ENCODE measurements at places on chromosomes 2 and 18.

DNA sequence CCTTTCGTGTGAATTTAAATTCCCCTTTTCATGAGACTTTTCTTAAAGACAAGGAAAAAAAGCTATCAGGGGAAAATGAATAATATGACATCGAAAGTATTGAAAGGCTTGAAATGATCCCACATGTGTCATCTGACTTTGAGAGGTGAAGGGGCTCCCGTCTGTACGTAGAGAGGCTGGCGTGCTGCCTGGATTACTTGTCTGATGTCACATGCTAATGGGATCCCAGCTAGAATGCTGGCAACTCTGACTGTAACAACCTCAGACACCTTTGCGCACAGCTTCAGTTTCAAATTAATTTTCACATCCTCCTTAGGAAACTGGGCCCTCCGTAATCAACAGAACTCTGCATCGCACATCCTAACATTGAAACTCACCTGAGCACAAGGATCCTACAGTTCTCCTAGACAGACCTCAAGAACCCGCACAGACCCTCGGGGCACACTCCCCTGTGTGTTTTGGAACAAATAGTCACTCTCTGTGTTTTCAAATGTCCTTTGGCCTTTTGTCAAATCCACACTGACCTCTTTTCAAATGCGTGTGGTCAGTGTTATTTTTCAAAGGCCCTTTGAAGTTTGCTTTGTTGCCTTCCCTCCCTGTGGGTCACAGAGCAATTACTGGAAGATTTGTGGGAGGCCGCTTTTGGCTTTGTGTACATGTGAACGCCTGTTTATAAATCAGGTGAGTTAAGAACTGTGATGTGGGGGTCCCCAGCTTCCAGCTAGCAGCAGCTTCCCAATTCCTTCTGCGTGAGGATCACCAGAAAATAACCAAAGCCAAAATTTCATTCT is 65.9 kb downstream of the IL1R2 start:
- no peak for DNase-seq

- DNase-seq = no peak
Measured at GRCh38 chr2:19138264-19138825, 220.1 kb downstream of the OSR1 start.

- no peak for DNase-seq
Measured at GRCh38 chr18:10241579-10241978, 212.9 kb upstream of the APCDD1 start.

GRCh38 chr18:54805571-54806334 is 22.5 kb upstream of the RAB27B start:
- DNase-seq = no peak

DNA sequence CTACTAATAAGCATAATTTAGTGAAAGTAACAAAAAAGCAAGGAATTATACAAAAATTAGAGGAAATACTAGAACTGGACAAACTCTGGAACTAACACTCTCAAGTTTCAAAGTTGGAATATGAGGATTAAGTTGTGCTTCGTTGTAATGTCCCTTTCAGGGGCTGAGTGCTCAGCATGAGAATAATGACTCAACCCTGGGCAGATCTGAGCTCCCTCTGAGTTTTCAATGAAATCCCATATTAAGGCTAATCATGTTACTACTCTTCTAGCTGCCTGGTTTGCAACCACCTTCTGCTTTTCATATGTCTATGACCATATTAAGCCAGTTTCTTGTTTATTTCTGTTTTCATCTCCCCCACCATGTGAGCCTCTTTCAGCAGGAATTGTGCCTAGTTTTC is 274.9 kb upstream of the LRRTM4 start:
- DNase-seq = no peak

GRCh38 chr2:217868911-217869334 is 133.9 kb downstream of the TNS1 start:
- DNase-seq = no peak

- no peak for DNase-seq
Measured at GRCh38 chr2:172048508-172049503, 36.5 kb upstream of the DLX1 start.

DNA sequence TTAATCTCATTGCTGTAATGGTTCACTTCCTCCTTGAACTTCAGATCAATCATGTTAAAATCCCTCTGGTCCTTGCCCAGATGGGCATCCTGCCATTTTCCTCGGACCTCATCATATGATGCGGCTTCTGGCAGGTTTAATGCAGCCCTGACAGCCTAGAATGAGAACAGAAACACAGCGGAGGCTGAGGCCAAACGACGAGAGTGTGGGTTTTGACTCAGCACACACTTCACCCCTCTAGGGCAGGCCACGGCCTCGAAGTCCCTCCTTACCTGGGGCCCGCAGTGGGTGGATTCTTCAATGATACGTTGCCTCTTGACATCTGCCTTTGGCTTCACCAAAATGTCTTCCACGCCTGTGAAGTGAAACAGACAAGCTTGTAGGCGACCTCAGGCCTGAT is 56.8 kb downstream of the POLR1A start:
- no peak for DNase-seq

DNA sequence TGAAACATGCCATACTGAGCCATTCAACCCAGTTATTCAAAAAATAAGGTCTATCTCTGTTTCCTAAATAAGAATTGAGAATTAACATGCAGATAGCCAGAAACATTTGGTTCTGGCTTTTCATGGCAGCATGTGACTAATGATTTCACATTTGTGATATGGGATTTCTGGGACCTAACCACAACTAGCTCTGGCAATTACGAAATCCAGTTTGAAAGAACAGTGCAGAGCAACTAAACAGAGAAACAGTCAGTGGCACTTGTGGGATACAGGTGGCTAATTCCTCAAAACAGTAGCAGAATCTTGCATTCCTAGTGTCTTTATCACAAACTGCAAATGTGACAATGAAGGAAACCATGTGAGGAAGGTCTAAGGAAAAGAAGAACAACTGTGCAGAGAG is 637.8 kb upstream of the CHAC2 start:
- DNase-seq = no peak

- no peak for DNase-seq
Measured at GRCh38 chr18:56196495-56197225, 441.7 kb downstream of the TXNL1 start.

DNA sequence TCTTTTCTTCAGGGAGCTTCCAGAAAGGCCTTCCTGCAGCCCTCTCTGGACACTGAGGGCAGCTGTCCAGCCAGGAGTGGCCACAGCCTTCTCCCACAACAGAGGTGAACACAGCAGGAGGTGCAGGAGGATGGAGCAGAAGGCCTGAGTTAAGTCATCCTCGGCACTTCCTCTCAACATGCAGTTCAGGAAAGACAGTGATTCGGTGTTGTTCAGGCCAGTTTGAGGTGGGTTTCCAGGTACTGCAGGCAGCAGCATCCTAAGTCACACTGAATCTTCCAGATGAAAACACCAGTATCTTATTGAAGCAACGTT is 225.3 kb upstream of the PXDN start:
- DNase-seq = no peak

DNA sequence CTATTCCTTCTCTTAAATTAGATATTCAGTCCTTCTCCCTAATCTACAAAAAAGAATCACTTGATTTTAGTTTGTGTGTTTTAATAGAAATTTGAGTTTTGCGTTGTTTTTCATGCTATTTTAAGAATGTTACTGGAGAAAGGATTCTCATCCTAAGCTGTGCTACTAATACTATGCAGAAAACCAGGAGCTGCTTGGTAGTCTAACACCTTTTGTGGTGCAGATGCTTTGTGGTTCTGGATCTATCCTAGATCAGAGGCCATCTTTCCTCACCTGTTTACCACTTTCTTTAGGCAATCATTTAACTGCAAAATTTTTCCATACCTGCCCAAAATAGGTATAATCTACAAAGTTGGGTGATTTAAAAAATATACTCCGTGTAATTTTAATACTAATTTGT is 823.6 kb downstream of the CPS1 start:
- no peak for DNase-seq

- no peak for DNase-seq
Measured at GRCh38 chr2:132426033-132426432, 9.4 kb downstream of the GPR39 start.

DNA sequence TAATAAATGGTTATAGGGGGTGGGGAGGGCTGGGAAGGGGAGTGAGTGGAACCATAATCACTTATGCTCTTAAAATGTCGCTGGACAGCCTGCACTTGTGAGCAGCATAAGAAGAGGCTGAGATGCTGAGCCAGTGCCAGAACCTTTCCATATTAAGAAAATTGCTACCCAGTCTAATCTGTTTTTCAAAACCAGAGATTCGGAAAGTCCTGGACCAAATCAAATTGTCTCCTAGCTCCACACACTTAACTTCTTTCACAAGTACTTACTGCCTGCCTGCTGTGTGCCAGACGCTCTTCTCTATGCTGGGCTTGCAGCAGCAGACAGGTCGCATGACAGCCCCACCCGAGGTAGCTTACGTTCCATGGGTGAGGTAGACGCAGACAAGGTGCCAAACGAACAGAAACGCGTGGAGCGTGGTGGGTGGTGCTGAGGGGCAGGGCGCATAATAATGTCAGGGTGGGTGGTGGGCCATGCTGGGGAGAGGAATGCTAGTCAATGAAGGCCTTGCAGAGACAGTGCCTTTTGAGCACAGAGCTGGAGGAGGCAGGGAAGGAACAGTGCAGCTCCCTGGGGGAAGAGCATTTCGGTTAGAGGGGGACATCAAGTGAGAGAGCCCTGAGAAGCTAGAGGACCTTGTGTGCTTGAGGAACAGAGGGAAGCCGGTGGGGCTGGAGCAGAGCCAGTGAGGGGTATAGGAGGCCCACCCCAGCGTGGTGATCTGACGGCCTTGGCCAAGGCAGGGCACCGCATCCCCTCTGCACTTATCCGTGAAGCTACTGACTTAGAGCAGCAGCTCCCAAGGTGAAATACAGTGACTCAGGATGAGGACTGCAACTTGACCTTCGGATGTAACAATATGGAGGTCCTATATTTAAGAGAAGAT is 123.5 kb upstream of the DAPL1 start:
- DNase-seq = no peak

DNA sequence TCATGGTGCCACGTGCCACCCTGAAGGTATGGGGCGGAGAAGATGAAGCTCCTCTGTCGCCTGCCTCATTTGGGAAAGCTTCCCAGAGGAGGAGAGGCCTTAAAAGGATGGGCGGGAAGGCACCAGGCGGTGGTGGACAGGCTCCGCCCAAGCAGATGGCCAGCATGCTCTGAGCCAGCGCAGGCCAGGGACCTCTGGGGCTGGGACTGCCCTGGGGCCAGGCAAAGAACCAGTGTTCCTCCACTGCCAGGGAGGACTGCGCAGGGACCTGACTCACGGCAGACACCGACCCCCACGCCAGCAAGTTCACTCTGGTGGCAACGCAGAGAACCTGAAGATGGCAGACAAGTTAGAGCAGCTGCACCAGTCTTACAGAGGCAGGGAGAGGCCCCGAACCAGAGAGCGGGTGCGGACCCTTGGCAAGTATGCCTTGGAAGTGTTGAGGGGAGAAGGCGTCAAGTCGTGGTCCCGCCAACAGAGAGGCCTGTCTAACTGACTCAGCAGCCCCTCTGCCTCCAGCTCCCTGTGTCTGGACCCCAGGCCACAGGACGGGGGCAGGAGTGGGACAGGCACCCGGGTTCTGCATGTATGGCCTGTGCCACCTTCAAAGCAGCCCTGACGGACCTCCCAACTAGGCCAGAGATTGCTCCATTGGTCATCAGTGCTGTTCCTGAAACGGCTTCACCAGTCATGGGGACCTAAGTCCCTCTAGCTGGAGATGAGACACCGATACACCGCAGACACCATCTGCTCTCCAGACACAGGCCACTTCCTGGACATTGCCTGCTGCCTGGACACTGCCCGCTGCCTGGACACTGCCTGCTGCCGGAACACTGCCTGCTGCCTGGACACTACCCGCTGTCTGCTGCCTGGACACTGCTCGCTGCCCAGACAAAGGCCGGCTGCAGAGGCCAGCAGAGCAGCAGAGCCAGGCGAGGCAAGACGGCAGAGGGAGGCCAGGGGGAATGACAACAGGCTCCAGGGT is 124.7 kb downstream of the HDAC4 start:
- DNase-seq = no peak

DNA sequence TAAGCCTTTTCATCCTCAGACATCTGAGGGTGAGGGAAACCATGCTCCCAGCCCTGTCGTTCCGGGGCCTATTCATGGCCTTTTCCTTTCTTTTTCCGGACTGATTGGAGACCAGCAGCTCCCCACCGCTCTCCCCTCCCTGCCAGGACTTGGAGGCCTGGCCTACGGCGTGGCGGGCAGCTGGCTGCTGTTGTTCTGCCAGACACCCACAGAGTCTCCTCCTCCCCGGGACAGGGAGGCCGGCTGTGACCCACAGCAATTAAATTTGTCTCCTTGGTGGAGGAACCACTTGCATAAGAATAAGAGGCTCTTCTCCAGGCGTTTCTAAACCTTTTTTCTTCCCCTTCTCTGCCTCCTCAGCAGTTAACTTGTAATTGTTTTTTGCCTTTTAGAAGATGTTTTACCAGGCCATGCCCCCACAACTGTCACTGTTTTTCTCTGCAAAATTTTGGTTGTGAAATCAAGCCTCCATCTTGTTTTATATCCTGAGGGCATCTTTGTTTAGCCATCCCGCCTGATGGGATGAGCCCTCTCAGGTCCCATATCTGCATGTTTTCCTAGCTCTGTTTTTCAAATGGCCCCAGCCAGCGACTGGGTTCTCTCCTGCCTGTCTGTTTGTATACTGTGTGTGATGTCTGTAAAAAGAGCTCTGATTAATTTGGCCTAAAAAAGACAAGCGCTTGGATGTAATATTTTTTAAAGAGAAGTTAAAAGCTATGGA is 1060.0 kb upstream of the DDX18 start:
- no peak for DNase-seq

GRCh38 chr2:193837111-193837738 is 1642.5 kb upstream of the TMEFF2 start:
- DNase-seq = no peak

- no peak for DNase-seq
Measured at GRCh38 chr2:134348239-134348638, 94.4 kb downstream of the MGAT5 start.

DNA sequence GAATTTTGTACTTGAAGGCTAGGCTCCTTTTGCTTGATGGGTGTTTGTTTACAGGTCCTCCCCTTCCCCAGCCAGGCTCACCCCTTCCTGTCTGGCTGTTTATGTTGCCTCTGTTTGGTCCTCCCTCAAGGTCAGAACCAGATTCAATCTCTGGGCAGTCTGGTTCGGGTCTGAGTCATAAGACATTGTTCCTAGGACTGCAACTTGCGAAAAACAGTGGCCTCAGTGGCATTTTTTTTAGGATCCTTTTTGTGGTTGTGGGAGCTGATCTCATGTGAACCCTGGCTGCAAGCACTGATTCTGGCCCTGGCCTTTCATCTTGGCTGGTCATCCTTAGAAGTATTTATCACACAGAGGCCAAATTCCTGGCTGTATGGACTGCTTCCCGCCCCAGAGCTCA is 370.4 kb downstream of the CLIP4 start:
- no peak for DNase-seq

GRCh38 chr2:50611351-50611871 is 420.5 kb downstream of the NRXN1 start:
- no peak for DNase-seq
